IPS DF 6.9 (cell line): ENCODE measurements at places on chromosomes 5 and 9.

DNA sequence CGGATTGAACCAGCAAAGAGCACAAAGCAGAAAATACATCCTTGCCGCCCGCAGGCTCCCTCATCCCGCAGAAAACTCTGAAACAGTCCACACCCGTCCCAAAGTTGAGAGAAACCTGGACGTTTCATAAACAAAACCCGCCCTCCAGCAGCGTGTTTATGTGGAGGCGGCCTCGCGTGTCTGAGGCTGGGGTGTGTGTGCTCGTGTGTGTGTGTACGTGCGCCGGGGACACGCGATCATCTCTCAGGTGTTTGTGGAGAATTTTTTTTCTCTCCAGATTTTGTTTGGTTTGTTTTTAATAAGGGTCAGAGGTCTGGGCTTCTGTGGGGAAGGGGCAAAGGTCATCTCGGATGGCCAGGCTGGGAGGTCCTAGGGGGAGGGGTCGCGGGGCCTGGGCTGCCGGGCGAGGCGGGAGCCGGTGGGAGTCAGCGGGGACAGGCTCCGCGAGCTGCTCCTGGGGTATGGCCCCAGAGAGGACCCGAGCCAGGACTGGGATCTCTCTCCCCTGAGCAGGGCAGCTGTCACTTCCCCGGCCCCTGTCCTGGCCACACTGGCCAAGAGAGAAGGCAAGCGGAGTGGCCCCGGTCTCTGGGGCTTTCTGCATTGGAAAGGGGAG lies 206.4 kb downstream of the C9orf50 start:
- no peak for DNase-seq
- no peak overlapping the region; the same call in 1 of the 2 replicates for H3K4me3 ChIP-seq
- H3K4me1 ChIP-seq: no peaks in the 10 kb centered on the region; the same call in 1 of the 2 replicates
- no peaks in the 10 kb centered on the region for H3K27me3 ChIP-seq

DNA sequence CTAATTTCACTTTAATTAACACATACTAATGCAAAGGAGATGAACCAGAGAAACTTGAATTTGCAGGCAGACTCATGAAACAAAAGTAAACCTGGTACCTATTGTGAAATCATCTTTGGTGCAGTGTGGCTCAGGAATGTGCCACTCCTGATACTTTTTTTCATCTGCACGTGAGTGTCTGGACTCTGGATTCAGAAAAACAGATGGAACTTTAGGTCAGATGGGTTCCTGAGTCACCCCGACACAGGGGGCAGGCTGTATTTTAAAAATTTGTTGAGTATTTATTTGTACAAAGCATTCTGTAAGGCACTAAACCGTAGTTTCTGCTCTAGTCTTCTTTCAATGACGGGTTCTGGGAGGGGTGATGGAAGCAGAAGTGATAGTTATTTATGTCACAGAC lies 52.2 kb upstream of the TUT7 start:
- no peak for DNase-seq
- no peak overlapping the region for H3K27ac ChIP-seq

DNA sequence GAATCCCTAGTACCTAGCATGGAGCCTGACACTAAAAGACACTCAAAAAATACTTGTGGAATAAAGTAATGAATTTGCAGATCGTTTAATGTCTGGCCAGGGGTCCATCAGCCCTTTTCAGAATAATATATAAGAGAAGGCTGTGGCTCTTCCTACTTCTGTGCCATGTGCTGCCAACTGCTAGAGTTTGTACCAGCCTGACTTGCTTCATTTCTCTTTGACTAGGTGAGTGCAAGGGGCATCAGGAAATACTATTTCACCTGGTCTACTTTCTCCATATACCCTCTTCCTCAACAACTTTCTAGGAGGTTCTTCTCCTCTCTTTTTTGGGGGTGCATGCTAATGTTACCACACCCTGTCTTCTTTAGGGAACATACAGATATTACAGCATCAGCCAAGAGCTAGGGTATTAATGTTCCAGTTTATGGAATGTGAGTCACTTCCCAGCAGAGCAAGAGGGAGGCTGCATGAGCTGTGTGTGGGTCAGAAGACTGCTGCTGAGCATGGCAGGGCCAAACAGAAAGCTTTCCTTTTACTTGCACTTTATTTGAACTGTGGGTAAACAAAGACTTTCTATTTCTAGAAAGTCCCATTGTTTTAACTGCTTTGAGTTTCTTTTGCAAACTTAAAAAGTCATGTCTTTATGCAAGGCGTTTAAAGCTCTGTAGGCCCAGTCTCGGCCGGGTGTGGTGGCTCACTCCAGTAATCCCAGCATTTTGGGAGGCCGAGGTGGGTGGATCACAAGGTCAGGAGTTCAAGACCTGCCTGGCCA lies 158.9 kb downstream of the ADAMTSL1 start:
- H3K4me3 ChIP-seq: no peak overlapping the region
- H3K27ac ChIP-seq: no peak overlapping the region
- no peaks in the 10 kb centered on the region for H3K36me3 ChIP-seq

DNA sequence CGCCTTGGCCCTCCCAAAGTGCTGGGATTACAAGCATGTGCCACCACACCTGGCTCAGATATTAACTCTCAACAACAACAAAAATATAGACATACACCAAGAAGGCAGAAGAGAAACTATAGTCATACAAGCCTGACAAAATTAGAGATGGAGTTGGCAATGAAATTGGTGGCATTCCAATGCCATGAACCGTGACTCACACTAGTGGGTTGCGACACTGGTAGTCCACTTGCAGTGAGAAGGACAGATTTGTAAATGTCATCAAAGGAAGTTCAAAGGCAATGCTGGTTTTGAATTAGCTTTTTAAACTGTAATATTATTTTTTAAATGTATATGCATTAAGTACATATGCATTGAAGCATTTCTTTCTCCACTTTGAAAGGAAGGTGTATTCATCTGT lies 8.5 kb upstream of the DNAJC25 start:
- DNase-seq: no peak
- no peak overlapping the region for H3K4me3 ChIP-seq
- no peaks in the 10 kb centered on the region for H3K27me3 ChIP-seq

DNA sequence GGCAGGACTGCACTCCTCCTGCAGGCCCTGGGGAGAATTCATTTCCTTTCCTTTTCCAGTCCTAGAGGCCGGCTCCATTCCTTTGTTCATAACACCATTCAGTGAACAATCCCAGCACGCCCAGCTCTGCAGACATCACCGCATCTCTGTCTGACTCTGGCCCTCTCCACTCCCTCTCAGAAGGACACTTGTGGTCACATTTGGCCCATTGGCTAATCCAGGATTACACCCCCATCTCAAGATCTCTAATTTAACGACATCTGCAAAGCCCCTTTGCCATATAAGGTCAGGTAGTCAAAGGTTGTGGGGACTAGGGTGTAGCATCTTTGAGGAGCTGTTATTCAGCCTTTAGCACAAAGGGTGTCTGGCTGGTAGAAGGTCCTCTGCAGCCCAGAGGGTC lies 185.0 kb upstream of the DAP start:
- DNase-seq: no peak
- no peak overlapping the region for H3K27ac ChIP-seq
- H3K4me3 ChIP-seq: no peak overlapping the region
- no peaks in the 10 kb centered on the region for H3K27me3 ChIP-seq
- H3K4me1 ChIP-seq: no peaks in the 10 kb centered on the region

GRCh38 chr9:121038362-121038761 lies 11.7 kb downstream of the C5 start:
- H3K4me3 ChIP-seq: no peak overlapping the region
- no peaks in the 10 kb centered on the region for H3K27me3 ChIP-seq

DNA sequence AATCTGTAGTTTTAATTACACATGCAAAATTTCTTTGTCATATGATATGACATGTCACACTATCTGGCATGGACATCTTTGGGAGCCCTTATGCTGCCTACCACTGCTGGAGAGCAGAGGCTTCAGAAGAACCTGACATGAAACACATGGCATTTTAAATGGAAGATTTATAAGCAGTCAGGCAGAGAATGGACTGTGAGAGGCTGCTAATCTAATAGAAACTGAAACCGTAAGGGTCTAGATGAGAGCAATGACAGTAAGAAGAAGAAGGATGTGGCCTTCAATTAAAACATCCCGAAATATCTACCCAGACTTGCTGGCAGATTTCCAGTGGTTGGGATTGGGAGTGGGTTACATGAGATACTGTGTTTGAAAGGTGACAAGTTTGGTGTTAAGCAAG lies 149.8 kb downstream of the MACIR start:
- no peaks in the 10 kb centered on the region for H3K36me3 ChIP-seq
- no peak for DNase-seq
- no peak overlapping the region for H3K27ac ChIP-seq
- H3K4me1 ChIP-seq: no peaks in the 10 kb centered on the region
- H3K27me3 ChIP-seq: no peaks in the 10 kb centered on the region
- H3K4me3 ChIP-seq: no peak overlapping the region

GRCh38 chr5:33721491-33722200 lies 170.1 kb downstream of the ADAMTS12 start:
- DNase-seq: no peak
- no peaks in the 10 kb centered on the region for H3K36me3 ChIP-seq
- H3K27me3 ChIP-seq: no peaks in the 10 kb centered on the region

DNA sequence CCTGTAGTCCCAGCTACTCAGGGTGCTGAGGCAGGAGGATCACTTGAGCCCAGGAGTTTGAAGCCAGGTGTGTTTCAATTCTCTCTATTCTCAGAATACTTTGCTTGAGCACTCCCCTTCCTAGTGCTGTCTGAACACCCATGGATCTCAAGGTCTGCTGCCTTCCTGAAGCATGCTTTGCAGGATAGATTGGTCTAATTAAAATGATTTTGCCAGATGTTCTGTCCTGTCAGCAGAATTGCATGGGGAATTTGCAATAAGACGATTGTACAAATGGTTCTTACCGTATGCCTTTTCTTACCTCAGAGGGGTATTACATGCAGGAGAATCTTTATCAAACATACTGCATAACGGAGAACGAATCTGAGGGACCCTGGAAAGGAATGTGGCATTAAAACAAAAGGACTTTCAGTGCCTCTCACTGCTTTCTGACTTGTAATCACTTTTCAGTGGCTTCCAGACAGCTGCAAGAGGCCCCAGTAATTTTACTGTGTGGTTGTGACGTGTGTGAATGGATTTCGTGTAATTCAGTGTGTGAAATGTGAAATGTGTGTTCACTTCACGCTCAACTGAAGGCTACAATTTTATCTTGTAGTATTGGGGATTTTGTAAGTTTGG lies 587.2 kb upstream of the SEMA6A start:
- H3K4me1 ChIP-seq: peaks cover 2% of the 10 kb centered on the region; the same call in 1 of the 2 replicates
- no peaks in the 10 kb centered on the region for H3K27me3 ChIP-seq
- no peak overlapping the region for H3K27ac ChIP-seq
- no peaks in the 10 kb centered on the region for H3K36me3 ChIP-seq
- no peak overlapping the region for H3K4me3 ChIP-seq

- H3K27ac ChIP-seq: no peak overlapping the region
- no peaks in the 10 kb centered on the region for H3K27me3 ChIP-seq
- no peaks in the 10 kb centered on the region for H3K4me1 ChIP-seq
- no peak for DNase-seq
- no peaks in the 10 kb centered on the region for H3K36me3 ChIP-seq
These were observed 32.4 kb downstream of the FYB1 start for GRCh38 chr5:39186722-39187539.

DNA sequence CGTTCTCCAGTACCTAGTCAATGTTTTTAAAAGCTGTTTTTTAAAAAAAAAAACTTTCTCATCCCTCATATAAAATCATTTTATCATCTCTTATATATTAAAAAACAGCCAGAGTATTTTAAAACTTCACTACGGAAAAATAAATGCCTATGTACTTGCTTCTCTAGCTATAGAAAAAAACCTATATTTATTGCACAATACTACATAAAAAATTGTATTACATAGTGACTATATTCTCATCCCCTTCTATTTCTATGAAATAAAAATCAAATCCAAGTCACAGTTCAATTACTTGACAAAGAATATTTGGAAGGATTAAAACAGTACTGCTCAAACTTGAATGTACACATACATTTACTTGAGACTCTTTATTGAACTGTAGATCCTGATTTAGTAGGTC lies 56.7 kb downstream of the RICTOR start:
- peaks cover 5% of the 10 kb centered on the region for H3K4me1 ChIP-seq
- no peak overlapping the region for H3K4me3 ChIP-seq
- no peak overlapping the region for H3K27ac ChIP-seq
- H3K27me3 ChIP-seq: no peaks in the 10 kb centered on the region
- H3K36me3 ChIP-seq: no peaks in the 10 kb centered on the region

DNA sequence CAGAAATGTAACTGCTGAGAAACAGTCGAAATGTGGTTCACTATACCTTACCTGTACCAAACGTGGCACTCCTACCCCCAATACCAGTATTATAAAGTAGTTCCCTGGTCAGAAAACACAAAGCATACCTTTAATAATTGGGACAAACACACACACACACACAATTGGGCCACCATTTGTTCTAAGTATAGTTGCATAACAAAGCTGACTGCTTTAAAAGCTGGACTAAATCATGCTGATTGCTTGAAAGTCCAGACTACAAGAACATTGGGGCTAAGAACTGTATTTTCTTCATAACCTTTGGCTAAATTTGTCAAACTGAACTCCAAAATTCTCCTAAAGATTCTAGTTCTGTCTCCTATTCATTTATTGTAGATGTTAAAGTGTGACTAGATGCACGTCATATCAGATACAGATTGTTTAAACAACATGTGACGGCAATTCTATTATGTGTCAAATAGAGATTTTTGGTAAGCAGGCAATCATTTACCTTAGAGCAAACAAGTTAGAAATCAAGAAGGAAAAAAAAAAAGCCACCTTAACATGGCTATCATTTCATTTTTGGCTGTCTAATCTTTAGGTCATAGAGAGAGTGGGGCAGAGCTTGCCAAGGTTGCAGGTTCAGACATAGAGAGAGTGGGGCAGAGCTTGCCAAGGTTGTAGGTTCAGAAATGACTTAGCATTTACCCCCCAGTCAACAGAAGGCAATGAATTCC lies 265.1 kb downstream of the ARL15 start:
- no peak overlapping the region for H3K27ac ChIP-seq
- no peaks in the 10 kb centered on the region for H3K27me3 ChIP-seq
- H3K36me3 ChIP-seq: no peaks in the 10 kb centered on the region

- no peaks in the 10 kb centered on the region for H3K27me3 ChIP-seq
- no peak for DNase-seq
- H3K4me3 ChIP-seq: no peak overlapping the region
- H3K27ac ChIP-seq: no peak overlapping the region
- H3K4me1 ChIP-seq: no peaks in the 10 kb centered on the region
- H3K36me3 ChIP-seq: no peaks in the 10 kb centered on the region
These were observed 126.7 kb upstream of the ZNF608 start for GRCh38 chr5:124873188-124873587.

- H3K4me3 ChIP-seq: no peak overlapping the region
- H3K27ac ChIP-seq: no peak overlapping the region
- H3K27me3 ChIP-seq: no peaks in the 10 kb centered on the region
- no peaks in the 10 kb centered on the region for H3K4me1 ChIP-seq
- no peak for DNase-seq
These were observed 275.2 kb downstream of the BNC2 start for GRCh38 chr9:16595227-16595626.

GRCh38 chr5:139600336-139600949 lies 39.3 kb downstream of the UBE2D2 start:
- no peaks in the 10 kb centered on the region for H3K27me3 ChIP-seq
- H3K27ac ChIP-seq: no peak overlapping the region
- peaks cover 2% of the 10 kb centered on the region; the same call in 1 of the 2 replicates for H3K36me3 ChIP-seq
- no peak overlapping the region for H3K4me3 ChIP-seq
- no peak for DNase-seq
- H3K4me1 ChIP-seq: no peaks in the 10 kb centered on the region

- no peak overlapping the region for H3K27ac ChIP-seq
- no peaks in the 10 kb centered on the region for H3K36me3 ChIP-seq
- H3K4me1 ChIP-seq: no peaks in the 10 kb centered on the region
These were observed 75.6 kb downstream of the C7 start for GRCh38 chr5:40984884-40985283.

- no peak for DNase-seq
- H3K4me3 ChIP-seq: no peak overlapping the region
- H3K27me3 ChIP-seq: no peaks in the 10 kb centered on the region
- no peak overlapping the region for H3K27ac ChIP-seq
- no peaks in the 10 kb centered on the region for H3K4me1 ChIP-seq
These were observed 17.7 kb downstream of the RFESD start for GRCh38 chr5:95664204-95664786.
